ENCODE measurements at places on chromosomes 6 and 20.

- DNase-seq, result no peak
Measured at GRCh38 chr6:120608826-120609225, 725.5 kb downstream of the TBC1D32 start.

- DNase-seq, result no peak
Measured at GRCh38 chr20:36126836-36127527, 27.6 kb upstream of the EPB41L1 start.

DNA sequence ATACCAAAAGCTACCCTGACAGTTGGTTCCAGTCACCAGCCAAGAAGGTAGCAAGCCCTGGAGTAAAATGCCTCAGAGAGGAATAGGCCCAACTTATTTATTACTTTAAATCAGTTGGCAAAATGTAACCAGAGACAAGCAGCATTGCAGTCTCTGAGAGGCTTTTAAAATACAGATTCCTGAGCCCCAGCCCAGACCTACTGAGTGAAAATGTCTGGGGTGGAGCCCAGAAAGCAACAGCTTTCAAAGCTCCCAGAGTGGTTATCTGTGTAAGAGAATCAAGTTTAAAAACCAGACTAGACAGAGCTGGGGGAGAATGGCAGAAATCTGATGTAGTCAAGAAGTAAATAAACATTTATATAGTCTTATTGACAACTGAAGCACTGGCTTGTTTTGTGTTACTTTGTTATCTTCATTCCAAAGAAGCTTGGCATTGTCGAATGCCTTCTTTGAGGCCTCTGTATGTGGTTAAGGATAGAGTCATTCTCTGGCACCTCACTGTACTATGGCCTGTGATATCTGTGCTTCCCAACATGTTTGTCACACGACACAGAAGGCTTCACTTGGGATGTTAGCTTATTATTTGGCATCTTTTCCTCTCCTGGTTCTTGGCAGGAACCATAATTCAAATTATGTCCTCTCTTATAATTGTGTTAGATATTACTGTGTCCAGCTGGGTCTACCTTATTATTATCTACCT, 313.5 kb downstream of the SLC35F1 start:
- DNase-seq, result no peak

DNA sequence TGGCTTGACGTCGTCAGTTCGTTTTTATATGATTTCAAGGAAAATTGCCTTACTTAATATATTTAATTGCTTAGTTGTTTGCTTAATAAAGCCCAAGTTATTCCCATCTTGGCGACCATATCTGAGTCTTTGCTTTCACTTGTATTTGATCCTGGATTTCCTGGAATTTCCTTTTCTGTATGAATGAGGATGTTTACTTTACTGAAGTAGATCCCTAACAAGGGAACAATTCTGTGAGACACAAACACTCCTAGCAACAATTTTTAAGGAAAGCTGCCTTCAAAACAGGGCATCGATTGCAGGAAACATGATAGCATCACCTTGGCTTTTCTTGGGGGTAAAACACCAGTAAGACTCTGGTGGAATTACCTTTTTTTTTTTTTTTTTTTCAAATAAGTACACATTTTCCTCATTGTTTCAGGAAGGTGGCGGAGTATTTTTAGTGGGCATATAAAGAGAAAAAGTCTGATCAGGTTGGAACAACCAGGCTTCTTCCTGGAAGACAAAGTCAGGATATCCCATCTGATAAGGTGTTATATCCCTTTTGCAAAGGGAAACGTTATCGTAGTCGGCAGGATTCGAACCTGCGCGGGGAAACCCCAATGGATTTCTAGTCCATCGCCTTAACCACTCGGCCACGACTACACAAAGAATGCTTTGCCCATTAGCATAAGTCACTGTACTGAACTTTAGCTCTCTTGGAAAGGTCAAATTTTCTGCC, 68.5 kb upstream of the ZNF184 start:
- DNase-seq, result no peak

- DNase-seq, result no peak
Measured at GRCh38 chr20:22836211-22836610, 198.9 kb upstream of the SSTR4 start.

GRCh38 chr6:101537753-101538316, 144.3 kb downstream of the GRIK2 start:
- DNase-seq, result no peak

DNA sequence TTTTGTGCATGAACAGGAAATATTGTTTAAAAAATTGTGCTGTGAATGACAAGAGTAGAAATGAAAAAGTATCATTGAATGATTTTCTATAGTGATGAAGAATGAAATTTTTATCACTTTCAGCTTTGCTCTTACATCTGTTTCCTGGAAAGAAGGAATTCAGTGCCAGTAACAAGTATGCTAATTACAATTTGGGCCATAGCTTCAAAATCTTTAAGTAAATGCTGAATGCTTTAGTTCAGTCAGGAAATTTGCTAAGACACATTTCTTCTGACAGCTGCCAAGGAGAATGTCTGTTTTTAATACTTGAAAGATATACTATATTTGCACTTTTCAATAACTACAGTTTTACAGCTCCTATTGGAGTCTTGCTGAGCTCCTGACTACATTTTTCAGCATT, 203.7 kb upstream of the RSPO3 start:
- no peak for DNase-seq

All from GF-D8 (cell line).